ENCODE measurements at places on chromosomes 5 and 9.

DNA sequence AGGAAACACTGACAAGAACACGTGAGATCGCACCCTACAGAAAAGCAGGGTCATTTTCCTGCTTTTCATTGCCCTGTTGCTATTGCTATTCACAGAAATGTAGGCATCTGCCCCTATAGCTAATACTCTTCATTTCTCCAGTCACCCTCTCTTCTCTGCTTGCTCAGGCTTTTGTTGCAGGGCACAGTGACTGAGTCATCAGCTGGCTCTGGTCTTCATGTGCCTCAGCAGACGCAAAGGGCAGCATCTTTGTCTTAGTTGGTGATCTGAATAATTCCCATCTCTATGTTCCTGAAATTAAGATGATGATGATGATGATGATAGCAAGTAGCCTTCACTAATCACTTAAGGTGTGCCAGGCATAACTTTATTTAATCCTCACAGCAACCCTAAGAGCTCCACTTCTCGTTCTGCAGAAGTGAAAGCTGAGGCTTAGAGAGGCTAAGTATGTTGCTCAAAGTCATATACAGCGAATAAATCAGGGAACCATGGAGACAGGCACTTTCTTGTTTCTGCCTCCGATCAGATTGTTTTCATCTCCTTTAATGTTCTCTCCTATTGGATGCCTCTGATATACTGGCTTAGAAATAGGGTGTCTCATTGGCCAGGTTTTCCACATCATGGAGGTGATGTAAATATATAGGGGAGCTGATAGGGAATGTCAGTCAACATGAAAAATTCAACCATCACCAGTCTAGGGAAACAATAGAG lies 133.0 kb upstream of the STK32A start:
- no peak for DNase-seq

GRCh38 chr5:10399839-10400238 lies 41.8 kb upstream of the ROPN1L start:
- no peak for DNase-seq

- no peak for DNase-seq
Measured at GRCh38 chr5:10019236-10019635, 230.5 kb downstream of the ATPSCKMT start.

- DNase-seq = no peak
Measured at GRCh38 chr5:167580608-167581007, 710.8 kb upstream of the WWC1 start.

DNA sequence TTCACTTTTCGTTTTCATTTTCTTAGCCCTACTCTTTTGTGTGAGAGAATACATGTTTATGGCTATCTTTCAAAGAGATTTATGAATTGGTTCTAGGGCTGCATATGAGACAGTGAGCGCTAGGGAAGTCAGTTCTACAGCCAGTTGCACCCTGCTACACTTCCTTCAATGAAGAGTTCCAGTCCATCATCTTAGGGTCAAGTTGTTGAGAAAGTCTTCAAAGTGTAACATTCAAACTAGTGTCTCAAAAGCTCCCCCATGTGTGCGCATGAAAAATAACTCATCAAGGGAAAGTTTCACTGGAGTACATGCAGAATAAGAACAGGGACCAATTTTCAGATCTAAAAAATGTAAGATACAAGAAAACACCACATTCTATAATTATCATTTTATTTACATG lies 317.2 kb downstream of the DEPDC1B start:
- DNase-seq = no peak

- no peak for DNase-seq
Measured at GRCh38 chr5:130964231-130965202, 200.5 kb downstream of the HINT1 start.

DNA sequence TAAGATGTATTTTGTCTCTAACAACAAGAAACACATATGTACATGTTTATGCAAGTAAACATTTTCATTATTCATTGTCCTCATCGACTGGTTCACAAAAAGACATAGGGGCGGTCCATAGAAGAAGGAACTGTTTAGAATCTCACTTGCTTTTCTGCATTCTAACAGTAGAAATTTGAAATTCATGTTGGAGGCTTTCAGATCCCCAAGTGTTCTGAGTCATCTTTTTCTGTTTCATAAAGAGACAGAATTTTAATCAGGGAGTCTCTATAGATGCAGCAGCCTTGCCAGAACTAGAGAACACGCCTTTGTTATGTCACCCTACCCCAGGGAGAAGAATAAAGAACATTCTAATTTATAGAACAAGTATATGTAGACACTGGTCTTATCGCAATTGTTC lies 324.3 kb downstream of the GABRG2 start:
- DNase-seq = no peak

- DNase-seq = no peak
Measured at GRCh38 chr5:152369298-152369697, 35.8 kb downstream of the NMUR2 start.

GRCh38 chr5:56466136-56466816 lies 233.1 kb upstream of the ANKRD55 start:
- no peak for DNase-seq

Measured in skeletal muscle cell (primary cell).